AG10803 (cell line): ENCODE measurements at places on chromosomes 11 and 22.

DNA sequence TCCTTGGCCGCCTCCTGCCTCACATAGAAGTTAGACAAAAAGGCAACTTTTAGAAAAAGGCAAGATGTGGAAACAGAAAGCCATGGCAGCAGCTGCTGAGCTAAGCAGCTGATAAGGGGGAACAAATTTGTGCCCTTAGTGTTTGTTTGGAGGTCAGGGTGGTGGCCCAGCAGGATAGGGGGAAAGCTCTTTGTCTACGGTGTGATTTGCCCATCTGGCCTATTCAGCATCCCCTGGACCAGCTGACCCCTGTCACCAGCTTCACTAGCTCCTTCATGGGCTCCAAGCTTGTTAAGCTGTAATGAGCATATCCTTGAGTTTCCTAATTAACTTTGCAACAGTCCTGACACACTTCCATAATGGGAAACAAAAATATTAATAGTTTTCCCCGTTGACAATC, 5.9 kb upstream of the ME3 start:
- DNase-seq = no peak

DNA sequence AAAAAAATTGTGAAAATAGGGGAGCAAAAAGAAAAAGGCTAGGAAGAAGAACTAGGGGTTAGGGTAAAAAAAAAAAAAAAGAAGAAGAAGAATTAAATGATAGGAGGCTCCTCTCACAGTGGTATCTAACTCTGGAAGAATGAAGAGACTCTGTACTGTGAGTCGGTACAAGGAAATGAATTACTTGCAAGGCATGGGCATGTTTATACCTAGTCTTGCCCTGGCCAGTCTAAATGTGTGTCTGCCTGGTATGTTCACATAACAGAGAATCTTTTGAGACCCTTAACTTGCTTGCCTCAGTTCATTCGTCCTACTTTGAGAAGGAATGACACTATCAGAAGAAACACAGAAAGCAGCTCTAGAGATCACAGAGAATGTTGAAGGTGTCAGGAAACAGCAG, 159.6 kb downstream of the SWAP70 start:
- DNase-seq = no peak

GRCh38 chr11:70173018-70173417, 30.1 kb upstream of the FADD start:
- DNase-seq = no peak

- no peak for DNase-seq
Observed at GRCh38 chr11:114121804-114122504, 62.4 kb downstream of the ZBTB16 start.

- DNase-seq = peak; percentile 81
Observed at GRCh38 chr11:121839781-121840180, 276.2 kb downstream of the BLID start.

GRCh38 chr11:50075856-50076255, 43.2 kb downstream of the OR4C45 start:
- DNase-seq = no peak

- DNase-seq = no peak
Observed at GRCh38 chr11:124207102-124207792, 24.1 kb downstream of the OR10D3 start.

DNA sequence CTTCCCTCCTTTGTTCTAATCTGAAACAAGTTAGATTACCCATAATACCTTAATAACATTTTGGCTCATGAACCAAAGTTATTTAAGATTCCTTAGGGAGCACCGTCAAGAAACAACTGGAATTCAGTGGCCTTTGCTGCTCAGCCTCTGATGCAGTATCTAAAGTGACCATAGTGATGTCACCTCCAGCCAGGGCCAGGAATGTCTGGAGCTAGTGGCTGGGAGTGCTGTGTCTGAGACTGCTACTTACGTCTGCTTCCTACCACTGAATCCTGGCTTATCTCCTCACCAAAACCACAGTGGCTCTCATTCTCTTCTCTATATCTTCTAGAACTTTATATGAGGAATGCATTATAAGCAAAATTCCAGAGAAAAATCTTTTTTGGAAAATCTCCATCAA, 658.0 kb downstream of the DLG2 start:
- DNase-seq = peak; percentile 61

- no peak for DNase-seq
Observed at GRCh38 chr11:103703954-103704353, 332.5 kb upstream of the DDI1 start.

DNA sequence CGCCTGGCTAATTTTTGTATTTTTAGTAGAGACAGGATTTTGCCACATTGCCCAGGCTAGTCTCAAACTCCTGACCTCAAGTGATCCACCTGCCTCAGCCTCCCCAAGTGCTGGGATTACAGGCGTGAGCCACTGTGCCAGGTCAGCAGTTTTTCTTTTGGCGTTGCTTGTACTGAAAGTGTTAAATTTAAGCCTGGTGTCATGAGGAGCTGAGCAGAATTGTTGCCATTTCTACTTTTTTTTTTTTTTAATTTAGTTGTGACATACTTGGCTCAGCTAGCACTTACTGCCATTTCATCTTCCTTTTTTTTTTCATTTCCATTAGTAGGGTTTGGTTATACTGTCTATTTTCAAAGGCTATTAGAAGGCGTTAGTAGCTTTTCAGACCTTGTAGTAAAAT, 10.7 kb downstream of the TAB1 start:
- no peak for DNase-seq

- DNase-seq = no peak
Observed at GRCh38 chr11:113436672-113437252, 38.4 kb downstream of the DRD2 start.

- DNase-seq = no peak
Observed at GRCh38 chr11:64131683-64132190, 34.2 kb downstream of the MACROD1 start.
